ENCODE measurements at places on chromosomes 2 and 18.

GRCh38 chr2:128413014-128413717 is 94.5 kb upstream of the HS6ST1 start:
- no peak for DNase-seq

GRCh38 chr18:1020731-1021344 is 116.2 kb downstream of the ADCYAP1 start:
- no peak for DNase-seq

- no peak for DNase-seq
Measured at GRCh38 chr2:240413813-240414429, 21.5 kb upstream of the GPC1 start.

- no peak for DNase-seq
Measured at GRCh38 chr2:164948540-164948939, 6.8 kb downstream of the SLC38A11 start.

Measured in T-helper 22 cell (primary cell).